ENCODE measurements at places on chromosomes 3 and 15.
A peak's percentile ranks its signal among the peaks of the same experiment; 100 is the strongest.

DNA sequence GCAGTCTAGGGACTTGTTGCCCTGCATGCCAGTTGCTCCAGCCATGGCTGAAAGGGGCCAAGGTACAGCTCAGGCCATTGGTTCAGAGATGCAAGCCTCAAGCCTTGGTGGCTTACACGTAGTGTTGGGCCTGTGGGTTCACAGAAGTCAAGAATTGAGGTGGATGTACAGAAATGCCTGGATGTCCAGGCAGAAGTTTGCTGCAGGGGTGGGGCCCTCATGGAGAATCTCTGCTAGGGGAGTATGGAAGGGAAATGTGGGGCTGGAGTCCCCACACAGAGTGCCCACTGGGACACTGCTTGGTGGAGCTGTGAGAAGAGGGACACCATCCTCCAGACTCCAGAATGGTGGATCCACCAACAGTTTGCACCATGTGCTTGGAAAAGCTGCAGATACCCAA is 10.6 kb upstream of the B3GNT5 start:
- DNase-seq: no peak

DNA sequence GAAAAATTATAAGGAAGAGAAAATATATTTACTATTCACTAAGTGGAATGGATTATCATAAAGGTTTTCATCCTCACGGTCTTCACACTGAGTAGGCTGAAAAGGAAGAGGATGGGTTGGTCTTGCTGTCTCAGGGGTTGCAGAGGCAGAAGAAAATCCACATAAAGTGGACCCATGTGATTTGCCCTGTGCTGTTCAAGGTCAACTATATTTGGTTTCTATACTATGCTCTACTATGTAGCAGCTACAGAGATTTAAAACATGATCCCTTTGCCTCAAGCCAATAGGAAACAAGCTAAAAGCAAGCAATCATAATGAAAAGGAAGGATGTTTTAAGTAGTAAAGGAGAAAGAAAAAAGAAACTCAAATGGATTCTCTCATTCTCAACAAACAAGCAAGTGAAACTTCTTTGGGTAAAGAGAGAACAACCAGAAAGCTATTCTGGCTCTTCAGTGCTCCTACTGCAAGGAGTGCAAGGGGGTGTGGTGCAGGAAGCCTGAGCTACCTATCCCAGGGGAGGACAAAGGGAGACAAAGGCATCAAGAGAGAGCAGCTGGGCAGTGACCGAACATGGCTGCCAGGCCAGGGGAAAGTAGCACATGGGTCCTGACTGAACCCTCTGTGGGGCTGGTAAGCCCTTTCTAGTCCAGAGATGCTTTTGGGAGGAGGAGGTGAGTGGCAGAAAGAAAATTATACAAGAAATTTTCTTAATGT is 35.9 kb downstream of the SFMBT1 start:
- no peak for DNase-seq

DNA sequence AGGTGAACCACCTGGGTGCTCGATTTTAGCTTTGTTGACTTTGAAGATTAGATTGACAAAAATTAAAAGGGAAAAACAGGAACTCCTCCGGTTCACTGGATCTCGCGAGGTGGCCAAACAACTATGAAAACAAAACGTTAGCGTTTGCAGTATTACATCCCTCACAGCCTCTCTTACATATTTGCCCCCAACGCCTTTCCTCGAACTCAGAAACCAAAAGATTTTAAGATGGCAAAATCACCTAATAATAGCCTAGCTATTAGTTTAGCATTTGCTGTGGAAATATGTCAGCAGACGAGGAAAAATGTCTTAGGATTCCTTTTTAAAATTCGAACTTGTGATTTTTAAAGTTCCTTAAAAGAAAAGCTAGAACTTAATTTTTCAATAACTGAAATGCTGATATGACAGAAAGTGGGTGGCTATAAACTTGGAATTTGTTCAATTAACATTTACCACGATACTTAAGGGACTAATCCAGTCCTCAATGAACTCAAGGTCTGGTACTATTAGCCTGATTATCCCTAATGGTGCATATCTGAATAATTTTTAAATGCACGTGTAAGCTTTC is 491 bp upstream of the SENP7 start:
- peak; percentile 84 for DNase-seq

- DNase-seq: no peak
These were observed 19.5 kb upstream of the ZBTB38 start for GRCh38 chr3:141348837-141349236.

DNA sequence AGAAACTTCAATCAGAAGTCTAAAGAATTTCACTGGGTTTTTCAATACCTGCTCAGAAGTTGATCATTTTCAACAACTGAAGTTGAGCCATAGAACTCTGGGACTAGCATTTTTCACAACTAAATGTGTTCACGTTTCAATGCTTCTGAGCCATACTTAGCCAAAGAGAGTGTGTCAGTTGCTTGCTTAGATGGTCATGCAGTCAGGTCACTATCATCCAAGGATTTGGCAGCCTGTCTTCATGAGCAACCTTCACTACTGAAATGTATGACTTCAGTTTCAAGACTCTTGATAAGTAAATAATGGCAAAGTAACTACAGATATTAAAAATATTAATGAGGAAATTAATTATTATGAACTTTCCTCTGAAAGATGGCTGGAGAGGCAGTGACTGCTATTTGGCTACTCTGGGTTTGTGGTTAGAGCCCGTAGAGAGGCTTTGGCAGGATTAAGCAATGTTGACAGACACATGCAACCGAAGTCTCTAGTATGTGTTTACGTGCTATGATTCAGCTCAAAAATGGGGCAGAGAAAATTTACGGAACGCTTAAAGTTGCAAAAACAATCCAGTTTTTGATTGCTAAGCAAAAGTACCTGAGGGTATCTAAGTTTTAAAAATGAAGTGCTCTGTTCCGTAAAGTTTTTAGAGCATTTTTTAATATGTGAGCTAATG is 133.8 kb downstream of the GMNC start:
- no peak for DNase-seq

- DNase-seq: no peak
These were observed 180.5 kb upstream of the TRIM42 start for GRCh38 chr3:140497331-140497730.

DNA sequence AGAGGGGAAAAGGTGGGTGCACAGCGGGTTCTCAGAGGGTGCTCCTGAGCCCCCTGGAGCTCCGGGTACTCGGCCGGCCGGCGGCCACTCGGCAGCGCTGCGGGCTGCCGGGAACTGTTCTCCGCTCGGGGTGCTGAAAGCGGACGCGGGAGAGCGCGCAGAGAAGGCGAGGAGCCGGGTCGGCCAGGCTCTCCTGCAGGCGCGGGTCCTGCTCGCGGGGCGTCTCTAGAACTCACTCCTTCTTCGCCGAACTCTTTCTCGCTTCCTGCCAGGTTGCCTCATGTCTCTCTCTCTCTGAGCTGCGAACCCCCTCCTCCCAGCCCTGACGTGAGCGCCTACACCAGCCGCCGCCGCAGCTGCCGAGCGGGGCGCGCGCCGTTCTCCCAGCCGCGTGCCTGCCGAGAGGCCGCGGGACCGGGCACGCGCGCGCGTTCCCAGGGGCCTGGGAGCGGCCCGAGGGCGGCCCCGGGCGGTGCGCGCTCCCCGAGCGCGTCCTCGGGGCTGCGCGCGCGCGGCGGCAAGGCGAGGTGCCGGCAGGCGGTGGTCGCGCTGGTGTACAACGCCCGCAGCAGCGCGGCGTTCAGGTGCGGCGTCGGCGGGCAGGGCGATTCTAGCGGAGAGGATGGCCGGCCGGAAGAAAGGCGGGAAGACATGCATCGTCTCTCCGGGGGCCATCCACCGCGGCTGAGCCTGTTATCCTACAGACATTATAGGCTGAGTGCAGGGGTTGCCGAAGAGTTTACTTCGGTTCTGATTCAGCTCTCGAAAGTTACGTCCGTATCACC is at the start of gene PEX5L:
Gene PEX5L (minus strand): TSS at position 267 of the 785 bp plus-strand sequence. CDS start 338 bp downstream, outside the sequence.
- DNase-seq: peak; percentile 57

GRCh38 chr3:114675104-114675503 is 381.3 kb downstream of the TIGIT start:
- peak; percentile 37 for DNase-seq

GRCh38 chr15:54304321-54304720 is 326.1 kb downstream of the UNC13C start:
- DNase-seq: no peak

DNA sequence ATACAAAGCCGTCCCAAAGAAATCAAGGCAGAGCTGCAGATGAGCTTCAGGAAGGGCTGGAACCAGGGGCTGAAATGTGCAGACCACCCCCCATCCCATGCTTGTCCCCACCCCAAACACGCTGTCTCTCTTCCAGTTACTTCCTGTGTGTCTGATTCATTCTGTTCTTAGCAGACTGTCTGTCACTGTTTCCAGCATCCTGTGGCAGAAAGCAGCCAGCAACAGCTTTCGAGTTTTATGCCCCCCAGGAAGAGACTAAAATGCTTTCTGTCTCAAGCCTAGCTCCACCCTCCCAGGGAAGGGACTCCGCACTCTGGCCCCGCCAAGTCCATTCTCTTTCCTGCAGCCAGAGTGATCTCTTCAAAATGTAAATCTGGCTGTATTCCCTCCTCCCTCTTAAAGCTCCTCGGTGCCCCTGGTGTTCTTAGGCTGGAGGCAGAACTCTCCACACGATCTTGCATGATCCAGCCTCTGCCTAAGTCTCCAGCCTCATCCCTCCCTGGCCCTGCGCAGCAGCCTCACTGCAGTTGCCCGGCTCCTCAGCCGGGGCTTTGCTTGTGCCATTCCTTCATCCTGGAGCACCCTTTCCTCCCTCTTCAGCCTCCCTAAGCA is 41.5 kb downstream of the HRH1 start:
- peak; percentile 56 for DNase-seq

- DNase-seq: no peak
These were observed 215.1 kb upstream of the CNTN4 start for GRCh38 chr3:1883534-1883933.

- no peak for DNase-seq
These were observed 1.5 kb upstream of the SMAD3 start for GRCh38 chr15:67063689-67064606.

GRCh38 chr3:42504334-42505127 is 2.1 kb downstream of the VIPR1 start:
- DNase-seq: no peak

DNA sequence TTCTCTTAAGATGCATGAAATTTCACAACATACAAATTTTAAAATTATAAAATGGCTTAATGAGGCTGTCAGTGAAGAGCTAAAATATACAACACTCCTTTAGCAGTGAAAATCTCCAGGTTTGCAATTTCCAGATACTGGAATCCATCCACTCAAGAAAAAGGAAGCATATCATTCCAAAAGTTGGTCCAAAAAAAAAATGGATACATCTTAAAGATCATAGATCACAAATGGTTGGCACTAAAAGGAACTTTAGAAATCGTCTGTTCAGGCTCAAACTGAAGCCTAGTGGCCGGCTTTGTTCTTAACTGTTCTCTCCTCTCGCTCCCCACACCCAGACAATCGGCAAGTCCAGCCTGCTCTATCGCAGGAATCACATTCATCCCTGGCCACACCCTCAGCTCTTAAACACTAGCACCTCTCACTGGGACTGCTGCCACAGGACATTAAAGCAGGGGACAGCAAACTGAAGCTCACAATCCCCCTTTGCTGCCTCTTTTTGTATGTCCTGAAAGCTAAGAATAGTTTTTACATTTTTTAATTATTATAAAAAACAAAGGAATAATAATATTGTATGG is 130.3 kb upstream of the CDIN1 start:
- DNase-seq: no peak

- DNase-seq: peak; percentile 94
These were observed 175.7 kb downstream of the TNIK start for GRCh38 chr3:171284308-171285075.

GRCh38 chr3:99747915-99748314 is 69.7 kb upstream of the CMSS1 start:
- peak; percentile 69 for DNase-seq

DNA sequence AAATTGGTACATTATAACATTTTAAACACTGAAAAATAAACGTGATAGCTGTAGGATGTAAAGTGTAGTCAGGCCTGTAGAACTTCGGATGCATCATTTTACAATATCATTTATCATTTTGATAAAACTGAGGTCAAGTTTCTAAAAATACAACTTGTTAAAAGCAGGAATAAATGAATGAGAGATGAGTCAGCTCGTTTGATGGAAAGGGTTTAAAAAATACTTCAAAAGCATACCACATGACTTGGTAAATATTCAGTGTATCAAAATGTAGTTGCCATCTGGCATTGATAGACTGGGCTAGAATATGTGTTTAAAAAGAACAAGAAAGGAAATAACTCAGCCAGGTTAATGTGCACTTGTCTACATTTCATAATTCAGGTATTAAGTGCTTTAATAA is 357.0 kb downstream of the TIGIT start:
- DNase-seq: peak; percentile 65

- no peak for DNase-seq
These were observed 185.2 kb downstream of the FOXP1 start for GRCh38 chr3:71398157-71398836.

GRCh38 chr15:43911235-43911781 is 84.5 kb downstream of the WDR76 start:
- peak; percentile 75 for DNase-seq

GRCh38 chr15:34837246-34838016 is 42.1 kb upstream of the ACTC1 start:
- DNase-seq: peak; percentile 33

DNA sequence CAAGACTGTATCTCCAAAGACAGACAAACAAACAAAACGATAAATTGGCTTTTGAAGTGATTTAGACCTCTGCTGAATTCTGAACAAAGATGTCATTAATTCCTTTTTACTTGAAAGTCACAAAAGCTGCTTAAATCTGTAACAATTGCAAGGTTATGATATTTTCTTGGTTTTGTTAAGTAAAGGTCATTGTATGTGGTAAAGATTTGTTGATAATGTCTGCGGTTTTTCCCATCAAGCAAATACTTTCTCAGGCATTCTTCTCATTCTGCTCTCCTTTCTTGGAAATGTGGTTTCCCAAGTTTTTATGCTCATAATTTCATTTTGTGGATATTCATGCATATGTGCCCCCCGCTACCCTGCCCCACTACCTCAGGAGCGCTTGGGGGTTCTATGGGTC is 116.5 kb downstream of the SLMAP start:
- peak; percentile 24 for DNase-seq

DNA sequence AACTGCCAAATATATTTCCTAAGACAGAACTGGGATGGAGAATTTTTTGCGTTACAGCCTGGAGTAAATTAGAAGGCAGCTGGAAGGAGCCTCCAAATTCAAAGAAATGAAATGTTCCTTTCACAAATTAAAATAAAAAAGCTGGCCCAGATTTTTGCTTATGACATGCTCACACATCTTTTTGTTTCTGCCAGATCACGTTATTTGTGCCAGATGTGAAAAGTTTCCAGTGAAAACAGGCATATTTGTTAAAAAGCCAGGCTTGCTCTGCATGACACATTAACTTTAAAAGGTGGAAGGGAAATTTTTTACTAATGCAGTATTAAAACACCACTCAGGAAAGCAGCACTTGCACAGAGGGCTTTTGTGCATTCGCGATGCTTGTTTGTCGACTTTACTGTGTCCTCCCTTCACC is 23.3 kb upstream of the ACKR4 start:
- peak; percentile 78 for DNase-seq

- DNase-seq: no peak
These were observed 82.7 kb downstream of the KCNMB2 start for GRCh38 chr3:178618896-178619295.

Data from adipocyte (in vitro differentiated cells).